ENCODE measurements at places on chromosomes 1 and 21.

- DNase-seq, result no peak
- H3K27me3 ChIP-seq, result no peaks in the 10 kb centered on the region
- H3K4me1 ChIP-seq, result peaks cover 8% of the 10 kb centered on the region
- H3K36me3 ChIP-seq, result no peaks in the 10 kb centered on the region
These were observed 115.4 kb downstream of the DMRTB1 start for GRCh38 chr1:53574621-53575020.

GRCh38 chr21:41636636-41637630, 129.0 kb upstream of the TMPRSS2 start:
- H3K36me3 ChIP-seq, result no peaks in the 10 kb centered on the region
- H3K27ac ChIP-seq, result no peak overlapping the region
- no peak overlapping the region for H3K4me3 ChIP-seq
- H3K27me3 ChIP-seq, result no peaks in the 10 kb centered on the region
- DNase-seq, result no peak

GRCh38 chr1:19752083-19752696, 47.5 kb downstream of the TMCO4 start:
- H3K4me3 ChIP-seq, result no peak overlapping the region
- no peak for DNase-seq
- no peak overlapping the region for H3K27ac ChIP-seq
- no peaks in the 10 kb centered on the region for H3K4me1 ChIP-seq
- H3K36me3 ChIP-seq, result no peaks in the 10 kb centered on the region

GRCh38 chr21:20739421-20739820, 258.8 kb upstream of the NCAM2 start:
- H3K27ac ChIP-seq, result no peak overlapping the region
- H3K4me1 ChIP-seq, result no peaks in the 10 kb centered on the region
- DNase-seq, result no peak
- no peaks in the 10 kb centered on the region for H3K27me3 ChIP-seq

DNA sequence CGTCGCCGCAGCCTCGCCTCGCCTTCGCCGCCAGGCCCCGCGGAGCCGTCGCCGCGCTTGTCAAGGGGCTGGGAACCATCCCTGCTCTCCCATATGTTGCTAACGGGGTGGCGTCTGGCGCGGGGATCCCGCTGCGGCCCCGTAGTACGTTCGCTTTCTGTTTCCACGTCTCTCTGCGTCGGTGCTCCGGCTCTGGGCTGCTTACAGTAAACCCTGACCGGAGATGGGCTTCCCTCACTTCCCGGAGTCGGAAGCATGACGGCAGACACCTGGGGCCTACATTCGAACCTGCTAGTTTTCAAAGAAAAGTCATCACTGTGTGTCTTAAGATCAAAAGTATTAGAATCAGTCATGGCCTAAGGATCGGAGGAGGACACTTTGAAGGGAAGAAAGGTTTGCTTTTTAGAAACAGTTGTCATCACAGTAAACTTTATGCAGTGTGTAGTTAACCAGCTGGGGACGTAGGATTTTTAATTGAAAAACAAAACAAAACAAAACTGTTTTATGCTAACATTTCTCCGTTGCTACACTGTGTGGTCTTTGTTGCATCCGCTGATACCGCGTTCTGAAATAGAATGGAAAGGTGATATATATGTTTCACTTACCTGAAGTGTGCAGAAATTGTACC, 69.0 kb downstream of the SLC35A3 start:
- no peaks in the 10 kb centered on the region for H3K27me3 ChIP-seq
- no peak for DNase-seq

- no peak overlapping the region for H3K27ac ChIP-seq
- no peaks in the 10 kb centered on the region for H3K36me3 ChIP-seq
- DNase-seq, result no peak
- H3K27me3 ChIP-seq, result no peaks in the 10 kb centered on the region
These were observed 9.1 kb upstream of the RAB7B start for GRCh38 chr1:206012086-206012859.

- no peak for DNase-seq
- no peak overlapping the region for H3K27ac ChIP-seq
- no peaks in the 10 kb centered on the region for H3K36me3 ChIP-seq
These were observed 5.1 kb downstream of the HSPB7 start for GRCh38 chr1:16012590-16013219.

- H3K4me3 ChIP-seq, result no peak overlapping the region
- no peaks in the 10 kb centered on the region for H3K36me3 ChIP-seq
- H3K27me3 ChIP-seq, result no peaks in the 10 kb centered on the region
- no peak overlapping the region for H3K27ac ChIP-seq
These were observed 16.0 kb downstream of the ST6GALNAC3 start for GRCh38 chr1:76090283-76091203.

DNA sequence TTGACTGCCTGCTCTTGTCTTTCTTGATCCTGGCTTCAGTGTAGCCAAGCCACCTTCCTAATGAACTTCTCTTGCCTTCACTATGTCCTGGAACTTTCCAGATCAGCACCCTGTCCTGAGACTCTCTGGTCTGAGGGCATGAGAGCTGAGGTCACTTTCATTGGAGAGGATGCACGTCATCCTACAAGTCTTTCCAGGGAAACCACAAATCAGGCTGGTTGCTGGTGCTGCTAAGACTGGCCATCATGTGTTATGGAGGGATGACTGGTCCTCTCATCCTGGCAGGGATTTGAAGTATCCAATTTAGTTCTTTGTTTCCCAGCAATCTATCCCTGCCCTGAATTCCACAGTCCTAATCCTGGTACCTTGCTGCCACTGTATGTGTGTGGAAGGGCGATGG, 228.6 kb downstream of the GPATCH2 start:
- no peak for DNase-seq
- H3K27me3 ChIP-seq, result peaks cover 7% of the 10 kb centered on the region
- H3K4me3 ChIP-seq, result no peak overlapping the region
- no peaks in the 10 kb centered on the region for H3K36me3 ChIP-seq

DNA sequence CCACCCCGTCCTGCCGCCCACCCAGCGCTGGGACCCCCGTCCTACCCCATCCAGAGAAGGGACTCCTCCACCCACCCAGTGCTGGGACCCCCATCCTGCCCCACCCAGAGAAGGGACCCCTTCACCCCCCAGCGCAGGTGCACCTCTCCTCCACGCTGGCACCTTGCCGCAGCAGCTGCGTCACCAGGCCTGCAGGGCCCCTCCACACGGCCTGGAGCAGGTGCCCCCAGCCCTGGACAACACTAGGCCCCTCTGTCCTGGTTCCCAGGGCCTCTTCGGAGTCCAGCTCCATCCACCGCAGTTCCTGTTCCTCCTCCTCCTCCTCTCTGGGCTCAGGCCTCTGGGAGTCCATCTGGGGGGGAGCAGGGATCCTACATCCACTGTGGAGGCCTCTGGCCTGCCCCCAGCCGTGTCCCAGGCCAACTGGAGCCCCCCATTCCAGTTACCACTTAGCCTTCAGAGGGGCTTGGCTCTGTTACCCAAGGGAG, 378 bp downstream of the ANKRD65 start:
- no peaks in the 10 kb centered on the region for H3K27me3 ChIP-seq
- DNase-seq, result no peak
- H3K4me1 ChIP-seq, result peaks cover 34% of the 10 kb centered on the region
- H3K27ac ChIP-seq, result peak overlapping the region; percentile 60
- peak overlapping the region; percentile 24 for H3K4me3 ChIP-seq

DNA sequence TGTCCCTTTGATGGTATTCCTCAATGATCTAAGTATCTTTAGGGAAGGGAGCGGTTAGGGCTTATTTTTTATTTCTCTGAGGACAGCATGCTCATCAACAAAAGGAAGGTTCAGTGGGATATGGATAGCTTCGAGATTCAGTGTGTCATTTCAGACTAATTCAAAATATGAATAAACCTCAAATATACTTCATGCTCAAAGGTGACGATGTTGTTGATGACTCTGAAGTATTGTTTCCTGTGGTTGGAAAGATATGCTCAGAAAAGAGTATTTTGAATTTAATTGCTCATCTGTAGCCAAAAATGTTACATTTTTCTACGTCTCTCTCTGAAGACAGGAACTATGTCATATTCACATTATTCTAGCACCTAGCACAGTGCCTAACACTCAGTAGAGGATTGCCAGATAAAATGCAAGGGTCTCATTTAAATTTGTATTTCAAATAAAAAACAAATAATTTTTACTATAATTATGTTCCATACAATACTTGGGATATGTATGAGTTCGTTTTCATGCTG, 1.8 kb upstream of the FCRL3 start:
- H3K4me1 ChIP-seq, result no peaks in the 10 kb centered on the region
- no peaks in the 10 kb centered on the region for H3K36me3 ChIP-seq
- no peaks in the 10 kb centered on the region for H3K27me3 ChIP-seq
- no peak overlapping the region for H3K27ac ChIP-seq

DNA sequence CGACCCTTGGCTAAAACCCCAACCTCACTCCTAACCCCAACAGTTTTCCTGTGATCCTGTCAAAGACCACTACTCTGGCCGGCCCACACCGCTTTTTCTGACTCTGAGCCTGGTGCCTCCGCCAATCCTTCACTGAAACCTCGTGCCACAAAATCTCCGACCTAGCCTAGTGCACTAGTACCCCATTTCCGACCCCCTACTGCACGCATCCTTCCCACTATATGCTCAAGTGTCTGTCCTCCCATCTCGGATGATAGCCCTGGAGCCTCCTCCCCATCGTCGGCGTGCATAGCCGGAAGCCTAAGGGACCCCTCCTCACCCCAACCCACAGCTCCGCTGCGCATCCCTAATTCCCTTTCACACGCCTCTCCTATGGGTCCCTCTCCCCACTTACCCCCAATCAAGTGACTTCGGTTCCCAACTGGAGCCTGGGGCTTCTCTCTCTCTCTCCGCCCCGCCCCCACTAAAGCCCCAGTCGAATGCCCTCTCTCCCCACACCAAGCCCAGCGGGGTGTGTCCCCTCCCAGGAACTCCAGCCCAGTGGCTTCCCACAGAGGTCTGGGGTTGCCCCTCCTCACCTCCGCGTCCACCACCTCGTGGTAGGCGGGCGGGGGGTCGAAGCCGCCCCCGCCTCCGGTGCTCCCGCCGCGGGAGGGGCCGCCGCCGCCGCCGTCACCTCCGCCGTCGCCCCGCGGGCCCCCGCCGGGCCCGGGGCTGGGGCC, 791 bp downstream of the USP24 start:
- DNase-seq, result no peak
- H3K27ac ChIP-seq, result peak overlapping the region; percentile 88
- H3K27me3 ChIP-seq, result no peaks in the 10 kb centered on the region
- H3K36me3 ChIP-seq, result no peaks in the 10 kb centered on the region

DNA sequence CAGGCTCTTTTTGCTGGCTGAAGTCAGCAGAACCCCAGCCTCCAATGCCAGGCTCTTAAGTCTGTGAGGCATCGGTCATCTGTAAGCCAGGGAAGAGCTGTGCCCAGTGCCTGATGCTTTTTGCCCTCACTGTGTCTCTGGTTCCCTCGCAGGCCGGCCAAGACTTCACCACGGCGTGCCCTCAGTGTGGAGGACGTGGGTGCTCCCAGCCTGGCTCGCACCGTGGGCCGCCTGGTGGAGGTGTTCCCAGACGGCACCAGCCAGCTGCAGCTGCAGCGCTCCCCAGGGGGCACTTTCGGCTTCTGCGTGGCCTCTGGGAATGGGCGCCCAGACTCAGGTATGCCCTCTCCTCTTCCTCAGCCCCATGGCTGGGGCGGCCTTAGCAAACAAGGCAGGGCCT, 32.5 kb downstream of the KIAA1614 start:
- no peaks in the 10 kb centered on the region for H3K27me3 ChIP-seq
- no peak for DNase-seq
- no peak overlapping the region for H3K4me3 ChIP-seq
- H3K4me1 ChIP-seq, result peaks cover 3% of the 10 kb centered on the region
- H3K27ac ChIP-seq, result no peak overlapping the region
- H3K36me3 ChIP-seq, result peaks cover 5% of the 10 kb centered on the region

GRCh38 chr1:173248247-173248940, 41.3 kb upstream of the TNFSF4 start:
- H3K27ac ChIP-seq, result no peak overlapping the region
- no peak overlapping the region for H3K4me3 ChIP-seq
- no peaks in the 10 kb centered on the region for H3K36me3 ChIP-seq
- DNase-seq, result no peak

GRCh38 chr1:1867164-1867563, 23.7 kb downstream of the GNB1 start:
- no peaks in the 10 kb centered on the region for H3K27me3 ChIP-seq
- no peak for DNase-seq
- no peak overlapping the region for H3K27ac ChIP-seq
- peaks cover 5% of the 10 kb centered on the region for H3K4me1 ChIP-seq
- H3K4me3 ChIP-seq, result no peak overlapping the region
- H3K36me3 ChIP-seq, result peaks cover 3% of the 10 kb centered on the region

- H3K4me3 ChIP-seq, result no peak overlapping the region
- no peaks in the 10 kb centered on the region for H3K27me3 ChIP-seq
- no peak for DNase-seq
- H3K36me3 ChIP-seq, result no peaks in the 10 kb centered on the region
These were observed 33.6 kb upstream of the THEM4 start for GRCh38 chr1:151942882-151943281.

DNA sequence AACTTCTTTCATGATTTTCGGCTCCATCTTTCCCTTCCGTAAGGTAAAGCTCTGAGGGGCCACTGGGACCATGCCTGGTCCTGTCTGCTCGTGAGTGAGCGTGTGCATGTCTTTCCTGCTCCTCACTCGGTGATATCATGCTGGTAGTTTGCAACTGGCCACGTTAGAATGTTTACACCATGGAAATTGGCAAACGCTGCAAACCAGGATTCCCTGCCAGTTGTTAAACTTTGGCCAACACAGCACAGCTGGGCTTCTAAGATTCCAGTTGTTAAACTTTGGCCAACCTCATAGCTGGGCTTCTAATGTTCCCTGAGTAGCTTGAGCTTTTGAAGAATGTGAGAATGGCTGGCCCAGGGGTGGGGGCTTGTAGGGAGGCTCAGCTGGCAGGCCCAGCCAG, 68.0 kb upstream of the ACTL8 start:
- H3K27ac ChIP-seq, result no peak overlapping the region
- no peak for DNase-seq
- peaks cover 20% of the 10 kb centered on the region for H3K4me1 ChIP-seq
- peaks cover 9% of the 10 kb centered on the region for H3K36me3 ChIP-seq

DNA sequence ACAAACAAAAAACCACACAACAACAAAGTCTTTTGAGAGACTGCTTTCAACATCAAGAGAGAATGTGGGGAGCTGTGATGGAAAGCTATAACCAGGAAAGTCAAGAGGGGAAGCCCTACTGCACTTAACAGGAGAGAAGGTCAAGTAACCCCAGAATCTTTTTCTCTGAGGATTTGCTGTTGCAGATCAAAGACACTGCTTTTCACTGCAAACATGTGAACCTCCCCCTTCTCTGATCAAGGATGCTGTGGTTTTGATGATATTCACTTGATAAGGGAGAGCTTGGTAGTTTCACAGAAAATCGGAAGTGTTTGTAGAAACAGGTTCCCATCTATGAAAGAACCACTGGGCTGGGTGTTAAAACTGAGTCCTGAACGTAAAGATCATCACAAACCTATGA, 4.8 kb downstream of the ETV3 start:
- H3K36me3 ChIP-seq, result peaks cover 12% of the 10 kb centered on the region
- no peak overlapping the region for H3K4me3 ChIP-seq
- DNase-seq, result no peak
- H3K27me3 ChIP-seq, result no peaks in the 10 kb centered on the region
- peak overlapping the region; percentile 1 for H3K27ac ChIP-seq
- H3K4me1 ChIP-seq, result peaks cover 46% of the 10 kb centered on the region
